OCI-M1 (cell line): ENCODE measurements at places on chromosomes 6 and 20.

DNA sequence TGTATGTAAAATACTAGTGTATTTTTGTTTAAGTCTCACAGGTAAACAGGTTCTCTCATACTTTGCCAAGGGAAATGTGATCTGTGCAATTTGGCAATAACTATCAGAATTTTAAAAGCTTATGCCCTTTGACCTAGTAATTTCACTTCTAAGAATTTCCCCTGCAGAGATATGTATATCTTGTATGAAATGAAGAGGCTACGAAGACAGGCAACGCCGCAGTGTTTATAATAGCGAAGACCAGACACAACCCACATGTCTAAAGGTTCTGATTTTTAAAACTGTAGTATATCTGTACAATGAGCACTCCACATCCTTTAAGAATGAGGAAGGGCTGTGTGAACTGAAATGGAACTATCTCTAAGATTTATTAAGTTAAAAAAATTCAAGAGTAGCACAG, 7.5 kb downstream of the TRAF3IP2 start:
- no peak for DNase-seq

DNA sequence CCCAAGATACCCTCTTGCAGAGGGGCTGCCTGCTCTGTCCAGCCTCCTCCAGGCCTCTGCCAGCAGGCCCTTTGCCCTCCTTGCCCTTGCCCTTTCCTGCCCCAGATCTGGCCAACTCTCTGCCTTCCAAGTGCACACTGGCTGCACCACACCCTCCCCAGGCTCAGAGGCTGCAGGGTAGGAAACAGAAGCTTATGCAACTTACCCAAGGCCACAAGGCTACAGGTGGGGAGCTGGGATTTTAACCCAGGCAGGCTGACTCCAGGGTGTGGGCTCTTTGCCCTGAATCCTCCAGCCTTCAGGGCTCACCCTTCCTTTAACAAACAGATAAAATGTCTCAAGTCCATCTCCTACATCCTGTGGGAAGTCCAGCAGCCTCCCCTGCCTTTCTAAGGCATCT, 14.5 kb upstream of the TRAF3IP2 start:
- no peak for DNase-seq

DNA sequence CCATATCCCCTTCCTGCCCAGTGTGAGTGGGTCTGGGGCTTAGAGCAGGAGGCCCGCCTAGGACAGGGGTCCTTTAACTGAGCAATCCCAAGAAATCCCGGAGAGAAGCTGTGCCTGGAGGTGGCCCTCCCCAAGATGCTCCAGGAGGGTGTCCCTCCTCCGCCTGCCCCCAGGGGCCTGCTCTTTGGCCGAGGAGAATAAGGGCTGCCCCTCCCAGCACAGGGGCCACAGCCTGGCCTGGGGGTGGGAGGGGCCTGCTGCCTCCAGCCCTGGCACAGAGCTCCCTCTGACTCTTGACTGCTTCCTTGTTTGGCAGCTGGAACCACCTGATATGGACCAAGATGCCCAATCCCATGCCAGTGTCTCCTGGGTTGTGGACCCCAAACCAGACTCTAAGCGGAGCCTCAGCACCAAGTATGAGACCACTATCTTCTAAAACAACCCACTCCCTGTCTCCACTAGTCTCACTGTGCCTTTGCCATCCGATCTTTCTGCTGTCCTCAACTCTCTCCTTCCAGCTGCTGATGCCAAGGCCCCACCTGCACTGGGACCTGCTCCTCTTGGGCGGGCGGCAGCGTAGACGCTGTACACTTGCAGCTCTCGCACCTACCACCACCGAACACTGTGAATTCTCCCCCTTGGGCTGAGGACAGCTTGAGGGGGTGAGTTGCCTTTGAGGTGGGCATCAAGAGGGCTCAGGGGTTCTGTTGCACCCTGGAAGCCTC, 54.3 kb downstream of the TCP11 start:
- no peak for DNase-seq

- peak; percentile 93 for DNase-seq
Observed at GRCh38 chr6:139291813-139292619, at the start of gene TXLNB. TSS of gene TXLNB (minus strand) at chr6:139291998. CDS start at chr6:139288899, 3,099 bp downstream.

GRCh38 chr6:91020744-91021143, 433.9 kb upstream of the MAP3K7 start:
- peak; percentile 82 for DNase-seq

- DNase-seq = no peak
Observed at GRCh38 chr20:49587111-49587570, 19.2 kb upstream of the PTGIS start.

DNA sequence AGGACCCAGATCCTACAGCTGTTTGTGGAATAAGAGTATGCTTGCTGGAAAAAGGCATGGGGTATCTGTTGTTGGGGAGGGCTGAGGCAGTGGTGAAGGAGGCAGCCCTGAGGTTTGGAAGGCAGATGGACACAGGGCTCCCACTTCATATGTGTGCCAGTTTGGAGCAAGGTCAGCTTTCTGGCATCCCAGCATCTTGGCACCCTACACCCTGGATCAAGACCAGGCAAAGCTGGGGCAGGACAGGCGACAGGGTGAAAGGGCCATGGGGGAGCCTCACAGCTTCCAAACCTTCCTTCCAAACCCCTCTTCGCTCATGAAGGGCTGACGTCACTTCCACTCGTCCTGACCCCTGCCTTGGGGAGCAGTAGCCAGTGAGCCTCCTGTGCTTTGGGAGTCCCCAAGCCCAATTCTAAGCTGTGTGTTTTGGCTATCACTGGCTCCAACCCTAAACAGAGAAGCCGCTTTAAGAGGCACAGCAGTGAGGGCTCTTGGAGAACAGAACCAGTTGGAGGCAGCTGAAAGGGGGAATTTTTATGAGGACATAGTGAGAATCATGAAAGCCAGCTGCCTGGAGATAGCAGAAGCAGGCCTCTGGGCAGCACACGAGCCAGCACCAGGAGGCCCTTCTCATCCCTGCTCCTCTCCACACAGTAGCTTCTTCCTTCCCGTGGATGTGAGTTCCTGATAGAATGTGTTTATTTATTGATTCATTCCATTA, 448.6 kb upstream of the CDH4 start:
- no peak for DNase-seq

GRCh38 chr20:11989018-11989771, 71.5 kb downstream of the BTBD3 start:
- DNase-seq = no peak

DNA sequence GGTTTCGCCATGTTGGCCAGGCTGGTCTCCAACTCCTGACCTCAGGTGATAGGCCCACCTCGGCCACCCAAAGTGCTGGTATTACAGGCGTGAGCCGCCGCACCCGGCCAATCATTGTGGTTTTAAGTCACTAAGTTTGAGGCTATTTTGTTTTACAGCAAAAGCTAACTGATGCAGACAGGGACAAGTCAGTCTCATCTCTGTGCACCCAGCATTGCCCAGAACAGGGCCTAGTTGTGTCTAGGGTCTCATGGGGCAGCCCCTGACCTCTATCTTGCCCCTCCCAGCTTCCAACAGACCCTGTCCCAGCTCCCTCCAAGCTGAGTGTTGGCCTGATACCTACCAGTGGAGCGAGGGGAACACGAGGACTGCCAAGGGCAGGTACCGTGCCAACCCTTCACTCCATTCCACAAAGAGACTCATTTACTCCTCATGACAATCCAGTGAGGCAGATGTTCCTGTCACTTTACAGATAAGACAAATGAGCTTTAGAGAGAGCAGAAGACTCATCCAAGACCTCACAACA, 8.9 kb upstream of the RBCK1 start:
- DNase-seq = peak; percentile 74

DNA sequence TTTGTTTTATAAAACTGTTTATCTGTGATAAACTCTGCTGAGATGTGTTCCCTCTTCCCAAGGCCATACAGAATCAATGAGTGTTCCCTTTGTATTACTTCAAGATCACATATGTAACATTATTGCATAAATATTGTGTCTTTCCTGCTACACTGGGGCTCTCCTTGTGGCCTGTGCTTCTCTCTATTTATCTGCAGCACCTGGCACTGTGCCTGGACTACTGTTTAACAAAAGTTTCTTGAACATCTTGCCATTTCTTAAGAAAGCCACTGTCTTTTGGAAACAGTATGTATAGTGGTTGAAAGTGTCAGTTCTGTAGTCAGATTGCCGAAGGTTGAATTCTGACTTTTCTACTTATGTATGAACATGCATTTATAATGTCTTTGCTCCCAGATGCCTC, 169.0 kb upstream of the SCGN start:
- peak; percentile 41 for DNase-seq

- DNase-seq = no peak
Observed at GRCh38 chr6:125910527-125910926, 46.0 kb upstream of the HINT3 start.

- DNase-seq = no peak
Observed at GRCh38 chr6:65790666-65791065, 83.6 kb upstream of the EYS start.

DNA sequence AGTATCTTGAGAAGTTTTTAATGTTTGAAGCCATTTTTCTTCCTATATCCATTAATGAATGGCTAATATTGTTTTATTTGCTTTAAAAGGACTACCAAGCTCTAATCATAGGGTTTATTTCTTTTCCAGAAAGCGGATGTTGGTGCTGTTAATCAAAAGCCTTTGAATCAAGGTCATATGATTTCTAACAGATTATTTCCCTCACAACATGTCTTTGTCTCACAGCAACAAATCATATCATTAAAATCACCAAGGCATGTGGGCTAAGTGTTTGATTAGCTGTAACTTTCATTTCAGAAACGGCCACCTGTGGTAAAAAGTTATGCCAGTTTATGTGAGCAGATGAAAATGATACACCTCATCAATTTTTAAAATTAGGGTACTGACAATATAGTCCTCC, 21.7 kb downstream of the TRAF3IP2 start:
- DNase-seq = no peak

- DNase-seq = no peak
Observed at GRCh38 chr6:41663568-41663967, 25.3 kb downstream of the MDFI start.

- DNase-seq = no peak
Observed at GRCh38 chr6:105645958-105646357, 243.1 kb upstream of the PREP start.

- no peak for DNase-seq
Observed at GRCh38 chr6:3211681-3212080, 15.8 kb downstream of the TUBB2B start.

GRCh38 chr20:13425381-13426135, 204.5 kb downstream of the ISM1 start:
- no peak for DNase-seq

DNA sequence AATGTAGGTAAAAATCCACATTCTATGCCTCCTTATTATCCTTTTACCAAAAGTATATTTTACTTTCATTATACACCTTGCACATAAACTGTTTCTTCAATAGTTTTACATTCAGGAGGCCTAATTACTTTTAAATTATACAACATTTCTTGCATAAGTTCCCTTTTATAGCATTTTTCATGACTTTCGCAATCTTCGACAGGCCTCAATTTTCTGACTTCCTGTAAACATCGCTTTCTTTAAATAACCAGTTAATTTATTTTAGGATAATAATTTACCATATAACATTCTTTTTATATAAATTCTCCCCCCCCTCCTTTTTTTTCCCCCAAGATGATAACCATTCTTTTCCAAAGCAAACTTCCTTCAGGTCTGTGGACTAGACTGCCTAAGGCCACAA, 9.2 kb downstream of the SLC35A1 start:
- DNase-seq = peak; percentile 15

- no peak for DNase-seq
Observed at GRCh38 chr6:17446713-17447112, 53.3 kb downstream of the CAP2 start.

DNA sequence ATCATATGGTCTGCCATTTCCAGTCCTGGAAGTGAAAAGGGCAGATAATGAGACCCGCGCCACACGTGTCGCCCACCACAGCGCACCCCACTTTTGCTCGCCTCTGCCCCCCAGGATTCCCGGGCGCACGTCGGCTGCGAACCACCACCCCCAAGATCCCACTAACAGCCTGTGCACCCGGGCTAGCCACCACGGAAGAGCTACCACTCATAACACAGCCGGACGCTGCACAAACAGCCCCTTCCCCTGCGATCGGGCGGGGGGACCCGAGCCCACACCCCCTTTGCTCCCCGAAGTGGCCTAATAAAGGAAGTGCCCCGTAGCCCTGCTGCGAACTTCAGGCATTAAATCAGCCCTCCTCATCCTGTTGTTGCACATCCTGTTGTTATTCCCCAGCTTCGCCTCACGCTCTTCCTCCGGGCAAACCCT, 506 bp downstream of the CITED2 start:
- DNase-seq = no peak

GRCh38 chr20:56625837-56626236, 3.3 kb upstream of the TFAP2C start:
- no peak for DNase-seq

DNA sequence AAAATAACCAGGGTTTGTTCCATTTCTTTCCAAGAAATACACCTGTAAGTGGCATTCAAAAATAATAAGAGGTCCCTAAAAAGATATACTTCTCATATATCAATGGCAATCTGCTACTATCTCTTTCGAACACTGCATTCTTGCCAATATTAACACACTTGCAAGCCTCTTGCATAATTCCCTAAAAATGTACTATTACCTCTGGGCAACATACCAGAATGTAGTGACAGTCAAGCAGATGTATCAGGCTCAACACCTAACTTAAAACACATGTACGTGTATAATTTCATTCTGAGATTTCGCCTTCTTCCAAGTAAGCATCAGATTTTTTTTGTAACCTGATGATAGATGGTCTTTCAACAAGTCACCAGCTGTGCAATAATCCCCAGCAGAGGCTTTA, 3.4 kb downstream of the CBLN4 start:
- DNase-seq = no peak

DNA sequence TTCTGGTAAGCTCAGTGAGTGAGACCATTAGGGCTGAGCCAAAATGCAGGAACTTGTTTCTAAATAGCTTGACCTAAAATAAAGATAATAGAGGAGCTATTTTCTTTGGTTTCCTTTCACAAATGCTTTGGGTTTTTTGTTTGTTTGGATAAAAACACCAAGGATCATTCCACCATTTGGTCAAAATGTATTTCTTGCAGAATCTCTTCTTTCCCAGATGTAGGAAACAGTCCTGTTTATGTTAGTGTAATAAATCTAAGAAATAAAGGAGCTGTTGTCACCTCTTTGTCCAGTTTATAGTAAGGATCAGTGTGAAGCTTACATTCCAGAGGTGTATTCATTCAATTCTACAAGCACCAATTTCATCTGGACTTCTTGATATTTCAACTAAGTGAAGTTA, 297.8 kb downstream of the GJA1 start:
- no peak for DNase-seq

DNA sequence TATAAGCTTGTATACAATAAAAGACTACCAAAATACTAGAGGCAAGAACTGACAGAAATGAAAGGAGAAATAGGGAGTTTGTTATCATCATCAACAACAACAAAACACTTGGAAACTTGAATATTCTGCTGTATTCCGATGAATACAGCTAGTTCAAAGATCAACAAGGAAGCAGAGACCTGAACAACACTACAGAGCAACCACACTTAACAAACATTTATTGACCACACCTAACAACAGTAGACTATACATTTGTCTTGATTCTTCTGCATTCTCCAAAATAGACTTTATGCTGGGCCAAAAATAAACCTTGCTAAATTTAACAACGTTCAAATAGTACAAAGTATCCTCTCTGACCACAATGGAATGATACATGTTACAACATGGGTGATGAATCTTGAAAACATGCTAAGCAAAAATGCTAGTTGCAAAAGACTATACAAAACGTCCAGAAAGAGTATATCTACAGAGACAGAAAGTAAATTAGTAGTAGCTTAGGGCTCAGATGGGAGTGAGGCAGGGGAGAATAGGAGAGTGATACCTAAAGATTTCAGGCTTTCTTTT, 39.1 kb upstream of the PAK5 start:
- DNase-seq = no peak

- no peak for DNase-seq
Observed at GRCh38 chr6:121711472-121711871, 276.0 kb downstream of the GJA1 start.
